AG08395 (cell line): ENCODE measurements at places on chromosomes 11 and 22.

GRCh38 chr11:92330114-92330513, 105.5 kb downstream of the FAT3 start:
- no peak for DNase-seq

DNA sequence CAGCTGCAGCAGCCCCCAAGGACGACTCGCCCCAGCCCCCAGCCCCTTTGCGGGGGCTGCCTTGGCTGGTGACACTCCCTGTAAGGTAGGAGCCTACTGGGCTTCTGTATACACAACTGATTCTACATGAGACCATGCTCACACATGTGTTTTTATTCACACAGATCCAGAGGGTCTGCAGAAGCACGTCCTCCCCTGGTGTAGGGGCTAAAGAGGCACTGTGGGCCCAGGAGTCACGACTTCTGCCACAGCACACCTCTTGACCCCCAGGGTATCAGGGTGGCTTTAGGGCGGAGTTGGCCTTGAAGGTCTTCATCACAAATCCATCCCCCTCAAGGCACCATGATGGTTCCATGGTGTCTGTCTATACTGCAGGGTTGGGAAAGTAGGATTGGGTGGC, 931.2 kb downstream of the TBC1D22A start:
- no peak for DNase-seq

DNA sequence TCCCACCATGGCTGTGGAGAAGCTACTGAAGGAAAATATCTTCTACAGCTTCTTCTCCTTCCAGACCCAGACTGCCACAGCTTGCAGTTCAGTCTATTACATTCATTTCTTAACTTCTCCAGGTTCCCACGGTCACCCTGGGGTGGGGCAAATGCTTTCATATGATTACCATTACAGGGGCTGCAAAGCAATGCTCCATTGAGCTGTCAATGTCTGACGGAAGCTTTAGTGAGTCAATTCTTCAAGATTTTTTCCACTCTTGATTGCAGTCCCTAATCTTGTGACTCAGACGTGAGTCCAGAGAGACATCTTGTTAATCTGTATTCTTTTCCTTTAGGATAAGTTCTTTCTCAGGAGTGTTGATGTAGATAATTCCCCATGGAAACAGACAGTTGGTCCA, 233.4 kb upstream of the DDI1 start:
- DNase-seq, result peak; percentile 14

GRCh38 chr22:27197618-27198017, 540.2 kb downstream of the MIAT start:
- DNase-seq, result no peak

DNA sequence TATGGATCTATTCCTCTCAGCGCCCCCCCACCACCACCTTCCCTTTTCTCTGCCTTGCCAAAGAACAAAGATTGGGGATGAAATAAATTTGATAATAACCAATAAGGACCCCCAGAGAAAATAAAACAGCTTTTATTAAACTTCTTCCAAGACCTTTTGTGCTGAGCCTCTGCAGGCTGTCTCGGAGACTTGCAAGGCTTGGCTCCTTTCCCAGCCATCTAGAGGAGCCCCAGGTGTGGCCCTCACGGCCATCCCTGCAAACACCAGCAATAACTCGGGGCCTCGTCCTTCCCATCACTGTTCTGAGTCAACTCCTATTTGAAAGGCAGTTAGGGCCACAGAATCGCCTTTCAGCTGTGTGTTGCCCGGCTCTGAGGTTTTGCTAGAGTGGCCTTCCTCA, 51.2 kb upstream of the LMO1 start:
- DNase-seq, result no peak

GRCh38 chr11:76635991-76636738, 34.4 kb downstream of the LRRC32 start:
- DNase-seq, result no peak

DNA sequence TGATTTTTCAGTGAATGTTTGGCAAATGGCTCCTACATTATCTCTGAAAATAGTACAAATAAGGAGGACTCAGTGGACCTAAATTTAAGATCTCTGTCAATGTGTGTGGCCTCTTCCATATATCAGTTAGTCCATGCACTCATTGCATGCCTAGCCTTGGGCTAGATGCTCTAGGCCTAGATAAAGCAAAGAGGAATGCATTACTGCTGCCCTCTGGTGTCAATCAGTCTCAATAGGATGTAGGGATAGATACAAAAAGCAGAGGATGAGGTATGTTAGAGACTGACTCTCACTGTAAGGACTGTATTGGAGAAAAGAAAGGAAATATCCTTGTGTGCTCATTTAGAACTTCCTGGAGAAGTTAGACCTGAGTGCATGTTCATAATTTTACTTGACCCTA, 42.0 kb downstream of the MS4A2 start:
- no peak for DNase-seq

DNA sequence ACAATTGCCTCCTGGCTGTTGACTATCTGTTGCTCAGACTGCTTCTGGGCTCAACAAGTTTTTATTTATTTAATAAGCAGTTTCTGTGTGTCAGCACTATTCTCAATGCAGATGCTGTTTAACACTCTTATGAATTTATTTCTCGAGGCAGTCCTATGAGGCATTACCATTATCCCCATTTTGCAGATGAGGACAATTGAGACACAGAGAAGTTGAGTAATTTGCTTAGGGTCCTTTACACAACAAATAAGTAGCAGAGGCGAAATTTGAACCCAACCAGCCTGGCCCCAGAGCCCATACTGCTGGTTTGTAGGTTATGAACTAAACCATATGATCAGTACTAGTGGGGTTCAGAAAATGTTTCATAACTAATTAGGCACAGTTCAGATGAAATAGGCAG, 58.7 kb downstream of the APIP start:
- no peak for DNase-seq

DNA sequence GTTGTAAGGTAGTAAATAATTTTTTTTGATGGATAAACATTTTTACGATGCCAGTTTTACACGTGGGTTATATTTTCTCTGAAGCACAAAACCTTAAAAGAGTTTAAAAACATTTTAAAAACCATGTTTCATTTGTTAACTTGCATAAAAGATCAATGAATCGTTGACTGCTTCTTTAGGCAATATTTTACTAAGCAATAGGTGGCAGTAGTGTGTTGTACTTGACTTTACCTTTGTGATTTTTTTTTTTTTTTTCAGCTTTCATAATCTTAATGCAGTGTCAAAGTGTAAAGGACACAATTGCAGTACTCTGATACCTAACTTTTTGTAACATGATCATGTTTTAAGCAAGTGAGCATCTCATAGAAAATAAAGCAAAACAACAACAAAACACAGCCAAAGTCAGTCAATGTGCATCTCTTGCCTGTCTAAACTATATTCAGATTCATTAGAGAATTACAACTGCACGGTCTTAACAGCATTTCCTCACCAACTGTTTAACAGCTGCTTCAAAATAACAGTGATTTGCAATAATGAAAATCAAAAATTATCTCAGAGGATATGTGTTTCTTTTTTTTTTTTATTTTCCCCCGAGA, 27.7 kb downstream of the DNAJC24 start:
- peak; percentile 28 for DNase-seq

GRCh38 chr11:32792948-32793475, 1.4 kb downstream of the CCDC73 start:
- peak; percentile 33 for DNase-seq

- DNase-seq, result peak; percentile 64
Observed at GRCh38 chr22:30390974-30391691, 3.9 kb upstream of the RNF215 start.

- peak; percentile 58 for DNase-seq
Observed at GRCh38 chr11:117145393-117145761, 1.3 kb downstream of the PAFAH1B2 start.

- DNase-seq, result no peak
Observed at GRCh38 chr11:45205978-45206377, 59.5 kb downstream of the PRDM11 start.

DNA sequence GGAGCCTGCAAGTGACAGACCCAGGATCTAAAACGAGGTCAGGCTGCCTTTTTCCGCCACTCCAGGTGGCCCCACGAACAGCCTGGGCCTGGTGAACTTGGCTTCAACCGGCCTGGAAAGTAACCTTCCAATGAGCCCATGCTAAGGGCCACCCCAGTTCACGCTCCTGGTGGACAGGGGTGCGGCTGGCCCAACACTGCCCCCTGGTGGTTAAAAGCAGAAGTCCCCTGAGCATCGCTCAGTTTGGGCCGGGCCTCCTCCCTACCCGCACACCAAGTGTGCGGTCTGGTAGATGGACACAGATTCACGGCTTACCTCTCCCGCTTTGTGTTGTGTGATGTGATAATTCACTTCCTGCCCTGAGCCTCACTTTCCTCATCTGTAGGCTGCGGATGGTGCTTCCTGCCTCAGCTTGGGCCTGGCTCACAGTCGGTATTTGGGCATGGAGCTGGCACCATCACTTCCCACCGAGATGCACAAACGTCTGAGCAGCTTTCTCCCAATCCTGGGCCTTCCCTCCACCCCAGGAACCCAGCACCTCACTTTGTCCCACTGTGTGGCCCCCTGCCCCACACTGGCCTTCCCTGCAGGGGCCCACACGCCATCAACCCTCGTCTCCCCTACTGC, 13.7 kb upstream of the SEC14L3 start:
- DNase-seq, result peak; percentile 95

DNA sequence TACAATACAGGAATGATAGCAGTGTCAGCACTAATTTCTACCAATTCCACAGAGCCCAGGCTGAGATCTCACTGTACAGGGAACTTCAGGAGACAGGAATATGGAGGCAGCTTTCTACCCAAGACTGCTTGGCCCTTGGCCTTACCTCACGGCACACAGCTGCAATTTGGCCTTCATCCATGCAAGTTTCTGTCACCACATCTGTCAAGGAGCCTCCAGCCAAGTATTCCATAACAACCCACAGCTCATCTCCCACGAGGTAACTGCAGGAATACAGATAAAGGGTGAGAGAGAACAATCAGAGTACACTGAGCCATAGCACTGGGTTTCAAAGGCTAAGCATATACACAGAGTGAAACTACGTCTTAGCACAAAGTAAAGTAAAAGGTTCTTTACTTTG, 39.0 kb upstream of the GDPD4 start:
- DNase-seq, result no peak

DNA sequence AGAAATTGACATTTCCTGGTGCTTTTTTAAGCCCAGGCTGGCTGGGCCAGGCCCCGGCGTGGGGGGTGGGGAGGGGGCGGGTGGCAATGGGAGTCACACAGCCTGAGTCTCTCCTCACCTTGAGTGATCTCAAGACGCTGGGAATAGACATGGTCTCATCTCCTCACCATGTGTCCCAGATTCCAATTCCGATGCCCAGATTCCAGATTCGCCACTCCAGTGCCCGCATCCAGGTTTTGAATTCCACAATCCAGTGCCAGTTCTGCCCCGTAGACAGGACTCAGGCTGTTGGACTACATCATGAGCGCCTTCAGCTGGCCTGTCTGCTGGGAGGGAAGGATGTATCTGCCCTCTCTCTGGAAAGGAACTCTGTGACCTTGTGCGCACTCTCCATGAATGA, 19.1 kb downstream of the KCNC1 start:
- DNase-seq, result no peak
